ENCODE measurements at places on chromosomes 2 and 18.

- DNase-seq, result no peak
Observed at GRCh38 chr2:157169889-157170288, 87.6 kb upstream of the GALNT5 start.

- DNase-seq, result no peak
Observed at GRCh38 chr2:30625701-30626100, 178.7 kb downstream of the LCLAT1 start.

- DNase-seq, result no peak
Observed at GRCh38 chr2:127417406-127417805, 821 bp upstream of the PROC start.

GRCh38 chr2:42135381-42136312, 33.5 kb upstream of the EML4 start:
- no peak for DNase-seq

DNA sequence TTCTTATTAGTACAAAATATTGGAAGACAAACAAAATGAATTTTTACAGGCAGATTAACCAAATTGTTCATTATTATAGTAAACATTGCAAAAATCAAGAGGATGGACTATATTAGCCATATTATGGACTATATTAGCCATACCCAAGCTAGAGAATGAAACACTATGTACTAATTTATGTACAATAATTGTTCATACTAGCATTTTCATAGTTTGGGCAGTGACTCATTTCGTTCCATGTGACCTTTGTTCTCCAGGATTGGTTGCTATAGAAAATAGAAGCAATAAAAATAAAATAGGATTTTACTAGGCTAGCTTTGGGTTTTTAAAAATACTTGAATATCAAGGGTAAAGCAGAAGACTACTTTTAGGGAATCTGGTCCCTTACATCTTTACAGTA, 176.8 kb downstream of the ZEB2 start:
- DNase-seq, result no peak

DNA sequence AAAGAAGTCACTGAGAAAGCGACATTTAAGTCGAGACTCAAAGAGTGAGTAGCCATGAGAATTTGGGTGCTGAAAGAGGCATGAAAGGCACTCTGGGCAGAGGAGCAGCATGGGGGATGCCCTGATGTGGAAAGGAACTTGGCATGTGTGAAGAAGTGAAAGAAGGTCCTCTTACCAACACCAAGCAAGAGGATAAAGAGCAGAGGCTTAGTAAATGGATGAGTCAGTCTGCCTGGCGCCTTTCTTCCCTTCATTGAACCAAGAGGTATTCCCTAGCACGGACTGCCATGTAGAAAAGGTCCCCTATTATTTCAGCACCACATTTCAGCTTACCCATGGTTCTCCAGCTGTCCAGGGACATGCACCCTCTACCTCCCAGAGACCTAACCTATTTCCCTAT, 221.1 kb upstream of the NRP2 start:
- DNase-seq, result no peak

- no peak for DNase-seq
Observed at GRCh38 chr2:172472446-172473033, 45.2 kb downstream of the ITGA6 start.

DNA sequence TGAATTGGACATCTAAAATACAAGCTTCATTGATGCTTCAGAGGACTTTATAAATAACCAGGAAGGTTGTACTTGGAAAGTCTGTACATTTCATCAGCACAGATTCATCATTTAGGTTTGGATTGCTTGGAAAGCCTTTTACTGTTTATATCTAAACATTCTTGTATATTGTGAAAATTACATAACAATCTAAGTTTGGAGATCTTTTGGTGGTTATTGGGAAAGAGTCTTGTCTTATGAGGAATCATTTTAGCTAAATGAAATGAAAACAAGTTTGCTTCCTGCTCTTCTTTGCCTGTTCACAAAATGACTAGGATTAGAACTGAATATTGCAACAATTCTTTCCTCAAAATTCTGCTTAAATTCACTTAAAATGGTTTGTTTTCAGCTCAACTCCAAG, 79.3 kb downstream of the ABI2 start:
- DNase-seq, result no peak

GRCh38 chr2:163155279-163155883, 316.8 kb upstream of the KCNH7 start:
- no peak for DNase-seq

DNA sequence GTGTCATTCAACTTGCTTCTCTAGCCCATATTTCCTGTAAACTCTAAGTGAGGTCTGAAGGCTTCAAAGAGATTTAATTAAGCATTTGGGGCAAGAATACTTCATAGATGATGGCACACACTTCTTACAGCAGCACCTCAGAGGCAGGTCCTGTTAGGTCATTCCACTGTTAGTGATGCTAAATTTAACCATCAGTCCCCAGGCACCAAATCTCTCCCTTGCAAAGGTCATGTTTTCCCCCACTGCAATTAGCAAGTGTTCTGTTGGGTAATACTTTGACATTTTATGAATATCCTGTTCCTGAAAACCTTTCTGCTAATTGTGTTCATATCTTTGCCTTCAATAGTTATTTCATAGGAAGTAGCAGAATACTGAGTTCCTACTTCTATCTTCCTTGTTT, 117.0 kb downstream of the STK39 start:
- no peak for DNase-seq

DNA sequence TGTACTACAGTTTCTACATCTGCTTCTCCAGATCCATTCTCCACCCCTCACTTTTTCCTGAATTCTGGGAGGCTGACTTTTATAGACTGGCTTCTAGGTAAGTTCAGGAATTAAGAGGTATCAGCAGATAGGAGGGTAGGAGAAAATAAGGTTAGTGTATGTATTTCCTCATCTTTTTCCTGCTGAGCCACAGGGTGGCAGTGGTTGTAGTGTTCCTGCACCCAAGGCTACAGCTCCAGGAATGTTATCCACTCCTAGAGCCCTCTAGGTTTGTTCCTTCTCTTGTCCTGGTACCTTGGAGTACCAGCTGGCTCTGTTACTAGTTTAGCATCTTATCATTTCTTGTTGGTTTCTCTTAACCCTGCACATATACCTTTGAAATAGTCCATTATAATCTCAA, 40.7 kb upstream of the C2orf66 start:
- DNase-seq, result no peak

DNA sequence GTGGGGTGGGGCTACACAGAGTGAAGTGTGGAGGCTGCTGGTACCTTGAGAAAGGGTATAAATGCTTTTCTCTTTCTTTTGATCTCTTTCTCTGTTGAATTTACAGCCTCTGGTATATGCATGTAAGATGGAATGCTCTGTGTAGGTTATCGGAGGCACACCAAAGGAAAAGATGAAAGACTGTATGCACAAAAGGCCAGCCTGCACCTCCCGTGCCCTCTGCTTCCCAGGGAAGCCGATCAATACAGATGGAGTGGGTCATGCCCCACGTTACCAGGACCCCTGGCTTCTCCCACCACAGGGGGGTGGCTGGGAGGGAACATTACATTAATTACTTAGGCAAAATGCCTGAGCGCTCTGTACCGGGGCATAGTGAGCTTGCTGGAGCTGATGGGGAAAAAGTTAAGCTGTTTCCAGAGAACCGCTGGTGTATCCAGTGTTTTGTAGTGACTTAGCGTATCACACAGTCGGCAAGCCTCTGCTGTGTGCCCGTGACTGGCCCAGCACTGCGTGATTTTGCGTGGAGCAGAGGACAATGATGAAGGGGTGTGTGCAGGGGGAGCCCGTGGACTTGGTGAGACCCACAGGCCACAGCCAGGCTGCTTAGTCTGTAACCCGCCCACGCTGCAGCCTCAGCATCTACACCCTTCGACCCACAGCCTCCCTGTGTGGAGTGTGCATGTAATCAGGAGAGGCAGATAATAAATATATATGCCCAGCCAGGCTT, 8.0 kb downstream of the ALLC start:
- no peak for DNase-seq

GRCh38 chr18:644395-645004, 13.0 kb upstream of the TYMS start:
- no peak for DNase-seq

DNA sequence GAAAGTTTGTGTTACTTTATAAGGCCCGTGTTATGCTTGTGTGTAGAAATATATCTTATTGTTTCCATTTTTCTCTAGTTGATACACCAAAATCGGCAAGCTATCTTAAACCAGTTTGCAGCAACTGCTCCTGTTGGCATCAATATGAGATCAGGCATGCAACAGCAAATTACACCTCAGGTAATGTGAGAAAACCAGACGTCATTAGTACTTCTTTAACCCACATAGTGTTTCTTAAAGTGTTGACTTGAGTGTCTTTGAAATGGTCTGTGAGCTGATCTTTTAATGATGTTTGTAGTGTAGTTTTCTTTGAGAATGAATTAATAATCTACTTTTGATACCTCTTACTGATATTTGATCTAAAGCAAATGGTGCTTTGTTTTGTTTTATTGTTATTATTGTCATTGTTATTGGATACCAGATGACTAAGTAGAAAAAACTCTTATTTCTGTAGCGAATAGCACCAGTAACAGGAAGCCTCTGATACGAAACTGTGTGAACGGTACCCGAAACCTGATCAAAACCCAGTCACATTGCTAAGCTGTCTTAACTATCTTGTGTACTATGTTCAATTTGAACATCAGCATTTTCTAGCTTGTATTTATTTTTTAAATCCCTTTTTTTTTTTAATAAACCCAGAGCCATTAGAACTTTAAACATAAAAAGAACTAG, 53.7 kb downstream of the PTRHD1 start:
- DNase-seq, result no peak

- DNase-seq, result no peak
Observed at GRCh38 chr18:74375999-74376398, 60.4 kb downstream of the C18orf63 start.
